Fibroblast of skin of right quadriceps (primary cell): ENCODE measurements at places on chromosomes 3 and 15.

GRCh38 chr15:99504071-99504822, 61.5 kb upstream of the MEF2A start:
- no peak for DNase-seq

DNA sequence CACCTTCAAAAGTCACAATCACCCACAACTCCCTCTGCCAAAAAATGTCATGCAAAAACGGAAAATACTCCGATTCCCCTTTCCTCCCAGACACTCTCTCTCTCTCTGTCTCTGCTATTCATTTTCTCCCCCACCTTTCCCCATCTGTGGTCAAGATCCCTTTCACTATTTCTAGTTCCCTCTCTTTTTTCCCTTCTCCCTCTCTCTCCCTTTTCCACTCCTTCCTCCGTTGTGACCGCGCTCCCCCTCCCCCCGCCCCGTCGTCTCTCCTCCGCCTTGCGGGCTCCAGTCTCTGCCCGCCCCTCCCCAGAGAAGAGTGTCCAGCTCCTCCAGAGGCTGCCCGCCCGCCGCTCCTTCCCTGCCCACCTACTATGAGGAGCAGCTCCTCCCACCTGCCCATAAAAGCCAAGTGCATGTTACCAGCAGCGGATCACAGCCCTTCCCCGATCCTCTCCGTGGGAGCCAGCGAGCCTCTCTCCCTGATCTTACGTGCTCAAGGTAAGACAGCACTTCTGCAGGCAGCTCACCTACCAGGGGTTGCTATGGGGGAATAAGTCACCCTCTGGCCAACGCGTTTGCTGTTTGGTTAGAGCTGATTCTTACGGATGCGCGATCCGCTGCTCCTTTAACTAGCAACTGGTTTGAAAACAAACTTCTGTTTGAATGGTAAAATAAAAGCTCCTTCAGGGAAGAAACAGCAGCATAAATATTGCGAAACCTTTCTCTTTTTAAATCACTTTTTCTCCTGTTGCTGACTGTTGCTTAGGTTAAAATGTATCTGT, at the start of gene COL8A1:
Gene COL8A1 (plus strand): TSS at position 428 of the 782 bp plus-strand sequence. CDS start 152,089 bp downstream, outside the sequence.
- peak; percentile 84 for DNase-seq

DNA sequence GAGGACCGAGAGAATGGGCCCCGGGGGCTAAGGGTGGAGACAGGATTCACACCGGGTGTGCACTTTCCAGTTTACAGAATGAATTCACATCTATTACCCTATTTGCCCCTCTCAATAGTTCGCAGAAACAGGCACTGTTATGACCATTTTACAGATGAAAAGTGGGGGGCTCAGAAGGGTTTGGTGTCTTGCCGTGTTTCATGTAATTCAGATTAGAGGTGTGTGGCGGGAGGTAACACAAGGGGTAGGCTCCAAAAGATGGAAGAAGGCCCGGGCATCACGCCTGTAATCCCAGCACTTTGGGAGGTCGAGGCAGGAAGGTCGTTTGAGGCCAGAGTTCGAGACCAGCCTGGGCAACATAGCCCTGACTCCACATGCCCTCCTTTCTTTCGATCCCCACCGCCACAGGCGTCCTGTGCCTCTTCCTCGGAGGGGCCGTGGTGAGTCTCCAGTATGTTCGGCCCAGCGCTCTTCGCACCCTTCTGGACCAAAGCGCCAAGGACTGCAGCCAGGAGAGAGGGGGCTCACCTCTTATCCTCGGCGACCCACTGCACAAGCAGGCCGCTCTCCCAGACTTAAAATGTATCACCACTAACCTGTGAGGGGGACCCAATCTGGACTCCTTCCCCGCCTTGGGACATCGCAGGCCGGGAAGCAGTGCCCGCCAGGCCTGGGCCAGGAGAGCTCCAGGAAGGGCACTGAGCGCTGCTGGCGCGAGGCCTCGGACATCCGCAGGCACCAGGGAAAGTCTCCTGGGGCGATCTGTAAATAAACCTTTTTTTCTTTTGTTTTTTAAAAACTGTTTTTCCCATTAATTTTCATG, 3.4 kb downstream of the DUOXA2 start:
- DNase-seq, result no peak

DNA sequence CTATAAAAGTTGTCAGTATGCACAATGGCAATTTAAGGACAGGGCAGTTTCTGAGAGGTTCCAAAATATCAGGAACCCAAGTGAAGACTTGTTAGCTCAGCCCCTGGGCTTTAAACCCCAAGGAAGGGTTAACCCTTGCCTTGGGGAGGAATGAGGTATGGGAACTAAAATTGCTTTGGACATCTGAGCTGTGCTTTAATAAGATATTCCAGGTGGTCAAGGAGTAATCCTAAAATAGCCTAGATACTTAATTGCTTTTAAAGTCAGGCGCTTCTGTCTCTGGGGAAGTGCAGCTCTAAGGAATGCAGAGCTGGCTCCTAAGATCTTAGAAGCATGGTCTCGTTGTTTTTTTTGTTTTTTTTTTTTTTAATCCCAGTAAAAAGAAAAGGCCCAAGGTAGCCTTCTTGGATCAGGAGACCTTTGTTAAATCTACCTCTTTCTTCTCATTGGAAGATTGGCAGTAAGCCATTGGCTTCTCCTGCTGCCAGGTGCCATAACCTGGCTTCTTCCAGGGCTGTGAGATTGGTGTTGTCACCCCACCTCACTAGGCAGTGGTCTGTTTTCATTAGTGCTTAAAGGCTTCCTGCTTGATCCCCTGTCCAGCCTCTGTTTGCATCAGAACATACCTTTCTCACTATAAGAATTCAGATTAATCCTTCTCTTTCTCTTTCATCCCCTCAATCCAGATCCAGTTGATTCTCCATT, 24.5 kb downstream of the ARID3B start:
- no peak for DNase-seq

DNA sequence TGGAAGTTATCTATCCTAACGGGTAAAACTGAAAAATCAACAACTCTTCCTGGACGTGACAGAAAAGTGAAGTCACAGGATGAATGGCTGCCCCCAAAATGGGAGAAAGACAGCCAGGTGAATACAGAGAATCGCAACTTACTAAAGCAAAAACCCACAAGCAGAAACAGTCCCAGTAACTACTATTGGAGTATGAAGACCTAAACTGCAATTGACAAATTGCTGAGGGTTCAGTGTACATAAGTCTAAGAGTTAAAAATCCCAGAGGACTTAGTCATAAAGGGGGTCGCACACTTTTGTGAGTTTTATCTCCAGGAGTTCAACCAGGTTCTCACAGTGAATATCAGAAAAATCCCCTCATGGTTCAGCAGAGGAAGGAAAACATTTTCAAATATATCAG, 56.8 kb upstream of the IMPG2 start:
- peak; percentile 5 for DNase-seq

GRCh38 chr3:130789782-130790322, 43.2 kb upstream of the PIK3R4 start:
- DNase-seq, result no peak

DNA sequence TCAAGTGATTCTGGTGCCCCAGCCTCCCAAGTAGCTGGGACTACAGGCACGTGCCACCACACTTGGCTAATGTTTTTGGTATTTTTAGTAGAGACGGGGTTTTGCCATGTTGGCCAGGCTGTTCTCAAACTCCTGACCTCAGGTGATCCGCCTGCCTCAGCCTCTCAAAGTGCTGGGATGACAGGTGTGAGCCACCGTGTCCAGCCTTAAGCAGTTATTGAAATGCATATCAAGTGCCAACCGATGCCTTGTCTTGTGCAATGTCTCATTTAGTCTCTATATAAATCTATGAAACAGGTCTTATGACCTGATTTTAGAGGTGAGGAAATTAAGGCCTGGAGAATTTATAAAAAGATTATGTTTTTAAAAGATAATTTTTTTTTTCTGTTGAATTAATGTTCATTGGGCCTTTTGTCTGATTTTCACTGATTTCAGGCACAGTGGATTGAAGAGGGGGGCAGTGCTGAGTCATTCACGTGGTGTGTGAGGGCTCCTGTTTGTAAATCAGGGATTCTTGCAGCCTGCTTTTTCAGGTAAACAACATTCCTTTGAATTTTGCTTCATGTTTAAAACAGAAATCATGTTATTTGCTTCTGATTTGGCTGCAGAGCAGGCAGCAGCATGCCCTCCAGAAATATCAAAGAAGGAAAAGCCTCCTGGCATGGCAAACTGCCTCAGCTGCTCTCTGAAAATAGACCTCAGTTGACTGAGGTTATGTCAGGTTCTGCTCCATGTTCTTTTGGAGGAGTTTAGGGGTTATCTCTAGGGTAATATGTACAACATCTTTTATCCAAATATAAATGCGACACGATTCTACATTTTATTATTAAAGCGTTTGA, 407.0 kb upstream of the RGMA start:
- DNase-seq, result no peak

DNA sequence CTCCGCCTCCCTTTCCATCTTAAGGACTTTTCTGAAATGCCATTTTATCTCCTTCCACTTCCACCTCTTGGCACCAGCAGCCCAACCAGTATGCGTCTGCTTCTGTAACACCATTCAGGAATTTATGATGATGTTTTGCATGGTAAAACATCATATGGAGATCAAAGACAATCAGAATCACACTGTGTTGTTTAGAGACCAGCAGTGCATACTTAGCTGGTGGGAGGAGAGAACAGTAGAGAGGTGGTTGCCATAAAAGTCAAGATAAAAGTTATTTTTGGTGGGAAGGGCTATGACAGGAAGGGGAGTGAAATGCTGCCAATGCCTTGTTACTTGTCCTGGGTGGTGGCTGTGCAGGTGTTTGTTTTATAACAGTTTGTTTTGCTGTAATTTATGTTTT, 268.0 kb downstream of the OPA1 start:
- DNase-seq, result no peak
